AG08395 (cell line): ENCODE measurements at places on chromosomes 2 and 18.
A peak's percentile ranks its signal among the peaks of the same experiment; 100 is the strongest.

DNA sequence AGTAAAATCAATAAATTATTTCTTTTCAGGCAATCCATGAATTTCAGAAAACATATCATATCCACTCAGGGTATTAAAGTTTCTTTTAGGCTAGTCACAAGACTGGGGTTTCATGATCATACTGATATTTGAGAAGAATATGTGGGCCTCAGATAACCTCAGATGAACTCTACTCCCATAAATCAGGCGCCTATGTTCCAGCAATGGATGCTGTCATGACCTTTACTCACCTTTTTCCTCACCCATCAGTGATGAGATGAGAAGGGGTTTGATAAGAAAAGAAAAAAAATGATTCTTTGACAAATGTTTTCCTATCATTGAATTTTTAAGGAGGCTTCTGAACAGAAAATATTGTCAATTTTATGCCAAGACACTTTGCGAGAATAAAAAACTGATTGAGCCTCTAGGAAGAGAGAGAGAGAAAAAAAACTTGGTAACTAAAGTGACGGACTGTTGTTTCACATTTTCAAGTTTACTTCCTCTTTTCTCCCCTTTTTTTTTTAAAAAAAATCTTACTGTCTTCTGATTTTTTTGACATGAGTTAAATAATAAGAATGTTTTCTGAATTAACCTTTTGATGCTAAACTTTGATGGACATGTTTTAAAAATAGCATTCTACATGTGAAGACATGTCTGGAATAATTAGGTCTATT lies 309.1 kb upstream of the MAP2 start:
- DNase-seq = no peak

GRCh38 chr2:26067980-26068507 lies 34.2 kb downstream of the RAB10 start:
- no peak for DNase-seq

DNA sequence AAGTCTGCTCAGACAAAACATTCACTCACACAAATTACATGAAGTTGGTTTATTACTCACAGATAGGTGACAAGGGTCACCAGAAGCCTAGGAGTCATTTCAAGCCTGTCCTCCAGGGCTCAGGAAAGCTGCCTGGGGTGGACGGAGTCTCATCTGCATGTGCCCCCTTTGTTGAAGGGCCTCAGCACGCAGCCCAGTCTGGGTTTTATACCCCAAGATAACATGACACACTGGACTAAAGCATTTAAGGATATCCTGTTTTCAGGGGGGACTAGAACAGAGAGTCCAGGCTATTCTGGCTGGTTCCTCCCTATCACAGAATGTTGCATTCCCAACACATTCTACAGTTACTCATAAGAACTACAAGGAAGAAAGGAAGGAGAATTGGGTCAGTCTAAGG lies 164.7 kb downstream of the MREG start:
- no peak for DNase-seq

DNA sequence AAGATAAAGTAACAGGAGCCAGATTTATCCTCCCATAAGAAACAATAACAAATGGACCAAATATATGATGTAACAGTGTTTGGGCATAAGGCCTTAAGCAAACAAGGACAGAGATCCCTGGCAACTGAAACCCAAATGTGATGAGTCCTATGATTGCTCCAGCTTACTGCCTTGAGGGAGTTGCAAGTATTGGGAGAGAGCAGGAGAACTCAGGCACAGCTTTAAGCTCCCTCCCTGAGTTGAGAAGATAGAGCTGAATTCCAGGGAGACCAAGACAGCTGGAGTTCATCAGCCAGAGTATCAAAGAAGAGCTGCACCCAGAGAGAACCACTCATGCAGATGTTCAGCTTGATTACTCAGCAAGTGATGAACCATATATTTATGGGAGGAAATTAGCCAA lies 814.5 kb upstream of the RAB6C start:
- DNase-seq = no peak

DNA sequence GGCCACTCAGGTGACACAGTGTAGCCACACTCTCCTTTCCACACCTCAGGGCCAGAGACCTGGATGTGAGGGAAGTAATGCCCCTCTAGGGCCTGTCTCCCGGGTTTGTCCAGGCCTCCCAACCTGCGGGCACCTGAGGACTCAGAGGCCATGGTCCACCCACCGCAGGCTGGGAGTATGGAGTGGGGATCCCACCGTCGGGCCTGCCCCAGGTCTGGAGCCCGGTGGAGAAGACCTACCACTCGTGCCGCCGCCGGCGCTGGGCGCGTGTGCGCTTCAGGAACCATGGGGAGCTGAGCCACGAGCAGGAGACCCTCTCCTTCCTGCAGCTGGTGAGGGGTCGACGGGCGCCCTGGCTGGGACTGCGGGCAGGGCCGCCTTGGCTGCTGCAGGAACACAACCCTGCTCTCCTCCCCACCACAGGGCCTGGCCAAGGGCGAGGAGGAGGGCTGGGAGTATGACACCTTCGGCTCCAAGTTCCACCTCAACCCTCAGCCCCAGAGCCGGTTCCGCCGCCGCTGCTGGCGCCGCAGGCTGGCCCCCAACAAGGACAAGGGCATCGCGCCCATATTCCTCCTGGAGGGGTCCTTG lies 48.6 kb downstream of the FER1L5 start:
- no peak for DNase-seq

- DNase-seq = no peak
Measured at GRCh38 chr2:183868153-183868552, 730.2 kb upstream of the ZNF804A start.

DNA sequence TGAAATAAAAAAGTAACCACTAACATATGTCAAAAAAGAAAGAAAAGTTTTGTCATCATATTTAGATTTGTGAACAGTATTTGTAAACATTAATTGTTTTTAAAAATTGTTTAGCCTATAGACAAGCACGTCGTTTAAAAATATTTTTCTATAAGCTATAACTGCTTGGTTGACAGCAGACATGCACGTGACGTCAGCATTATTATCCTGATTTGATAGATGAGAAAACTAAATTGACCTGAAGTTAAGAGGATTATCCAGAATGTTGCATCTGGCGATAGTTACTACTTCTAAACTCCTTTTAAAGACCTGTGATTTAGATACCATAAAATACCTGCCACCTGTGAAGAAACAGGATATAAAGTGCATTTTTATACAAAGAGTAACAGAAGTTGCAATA lies 156.9 kb upstream of the BARD1 start:
- DNase-seq = no peak

DNA sequence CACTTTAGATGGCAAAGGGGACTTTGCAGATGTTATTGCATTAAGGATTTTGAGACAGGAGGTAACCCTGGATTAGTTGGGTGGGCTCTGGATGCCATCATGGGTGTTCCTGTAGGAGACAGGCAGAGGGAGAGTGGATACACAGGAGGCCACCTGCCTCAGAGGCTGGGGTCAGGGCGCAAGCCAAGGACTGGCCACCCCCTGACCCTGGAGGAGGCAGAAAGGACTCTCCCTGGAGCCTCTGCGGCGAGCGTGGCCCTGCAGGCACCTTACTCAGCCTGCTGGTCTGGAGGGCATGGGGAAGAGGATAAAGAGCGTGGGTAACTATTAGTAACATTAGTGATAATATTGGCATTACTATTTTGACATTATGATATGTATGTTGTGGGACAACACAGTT lies 21.6 kb upstream of the OTOS start:
- DNase-seq = no peak

- DNase-seq = peak; percentile 2
Measured at GRCh38 chr2:31967790-31968189, 43.0 kb downstream of the MEMO1 start.
